ENCODE measurements at places on chromosomes 5 and 9. TPM values are rescaled to one million over a fixed set of nuclear protein-coding genes. Genes with fewer than 3 reads are reported as not detected.

OR1Q1 gene
- total RNA-seq: not detected

IL4 gene
- total RNA-seq: not detected

IL9 gene
- total RNA-seq: not detected

FBLL1 gene
- total RNA-seq: 0.30 TPM

JMY gene
- total RNA-seq: 6.5 TPM

RNF145 gene
- total RNA-seq: 43.9 TPM

HTR1A gene
- total RNA-seq: not detected

PCA3 gene
- under 0.01 TPM for total RNA-seq

HAUS6 gene
- 18.8 TPM for total RNA-seq

TRIM7 gene
- 14.3 TPM for total RNA-seq

NMUR2 gene
- total RNA-seq: not detected

OCLN gene
- total RNA-seq: 29.0 TPM

F2R gene
- 144 TPM for total RNA-seq

ZFR gene
- total RNA-seq: 72.5 TPM

MATR3 gene
- total RNA-seq: 209 TPM

RLN2 gene
- 0.32 TPM for total RNA-seq

SPINK9 gene
- not detected for total RNA-seq

SLC4A9 gene
- not detected for total RNA-seq

MINAR2 gene
- total RNA-seq: not detected

G3BP1 gene
- total RNA-seq: 233 TPM

LTC4S gene
- total RNA-seq: not detected

SDHA gene
- 199 TPM for total RNA-seq

ZNF462 gene
- 0.46 TPM for total RNA-seq

TLR4 gene
- total RNA-seq: 32.8 TPM

PRUNE2 gene
- 3.2 TPM for total RNA-seq

BARHL1 gene
- total RNA-seq: not detected

SWI5 gene
- total RNA-seq: 47.1 TPM

TLE4 gene
- 6.2 TPM for total RNA-seq

LECT2 gene
- not detected for total RNA-seq

TMEM8B gene
- total RNA-seq: under 0.01 TPM

WNT8A gene
- not detected for total RNA-seq

PCDHB4 gene
- total RNA-seq: under 0.01 TPM

HTR4 gene
- total RNA-seq: not detected

CATSPER3 gene
- total RNA-seq: not detected

ADRA1B gene
- total RNA-seq: not detected

PCDHA10 gene
- total RNA-seq: 0.15 TPM

PALM2AKAP2 gene
- not detected for total RNA-seq

NELFB gene
- 61.4 TPM for total RNA-seq

TLX3 gene
- total RNA-seq: not detected

C9orf43 gene
- 0.15 TPM for total RNA-seq

MEIKIN gene
- not detected for total RNA-seq

DNAJC25 gene
- 4.5 TPM for total RNA-seq

C9 gene
- not detected for total RNA-seq

SLC6A19 gene
- total RNA-seq: not detected

NTNG2 gene
- total RNA-seq: under 0.01 TPM

FCHSD1 gene
- 21.1 TPM for total RNA-seq

HSD17B3 gene
- total RNA-seq: not detected

ZNF300 gene
- 4.2 TPM for total RNA-seq
